CD4-positive, alpha-beta T cell treated with Interleukin-4 for 4 hours (primary cell): ENCODE measurements at places on chromosomes 5 and 9.

GRCh38 chr5:14129123-14129522, 14.0 kb upstream of the TRIO start:
- no peak for DNase-seq

DNA sequence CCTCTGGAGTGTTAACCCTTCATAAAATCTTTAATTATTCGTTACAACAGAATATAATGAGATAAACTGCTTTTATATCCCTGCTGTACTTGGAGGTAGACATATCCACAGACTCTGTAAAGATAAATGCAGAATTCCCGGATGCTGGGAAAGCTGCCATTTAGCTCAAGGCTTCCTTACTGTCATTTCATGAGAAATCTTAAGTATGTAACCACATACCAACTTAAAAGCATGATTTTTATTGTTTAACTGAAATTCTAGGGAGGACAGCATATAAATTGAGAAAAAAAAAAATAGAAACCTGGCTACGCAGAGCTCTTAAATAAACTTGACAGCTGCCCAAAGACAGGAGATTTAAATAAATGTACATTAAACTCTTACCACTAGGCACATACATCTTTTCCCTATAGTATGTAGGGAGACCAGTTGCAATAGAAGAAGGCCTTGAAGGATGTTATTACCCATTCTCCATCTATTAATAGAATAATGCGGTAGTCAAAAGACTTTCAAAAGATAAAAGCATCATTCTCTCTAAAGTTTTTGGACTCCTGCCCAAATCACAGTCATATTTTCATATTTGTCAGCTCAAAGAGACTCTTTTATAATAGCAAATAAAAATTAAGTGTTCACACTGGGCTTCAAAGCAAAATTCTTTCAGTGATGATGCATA, 373.8 kb downstream of the NDUFS4 start:
- no peak for DNase-seq

- DNase-seq = no peak
Observed at GRCh38 chr9:131937451-131937850, 142.2 kb downstream of the MED27 start.

- DNase-seq = no peak
Observed at GRCh38 chr9:4837261-4838188, 44.8 kb downstream of the RCL1 start.

DNA sequence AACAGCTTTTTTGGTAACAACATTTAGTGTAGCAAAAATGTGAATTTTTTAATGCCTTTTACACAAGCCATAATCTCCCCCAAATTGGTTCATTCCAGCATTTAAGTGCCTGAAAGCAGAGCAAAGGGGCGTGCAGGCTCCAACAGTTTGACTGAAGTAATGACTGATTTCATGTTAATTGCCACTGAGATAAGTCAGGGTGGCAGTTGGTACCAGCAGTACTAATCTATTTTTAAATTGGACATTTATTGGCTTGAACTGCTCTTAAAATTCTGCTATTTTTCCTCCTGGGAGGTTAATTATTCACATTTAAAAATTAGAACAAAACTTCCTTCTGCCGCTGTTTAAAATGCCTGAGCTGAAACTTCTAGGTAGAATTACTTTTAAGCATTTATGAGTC, 12.4 kb downstream of the TMEM171 start:
- DNase-seq = no peak

GRCh38 chr5:167339205-167339604, 952.2 kb upstream of the WWC1 start:
- DNase-seq = no peak

DNA sequence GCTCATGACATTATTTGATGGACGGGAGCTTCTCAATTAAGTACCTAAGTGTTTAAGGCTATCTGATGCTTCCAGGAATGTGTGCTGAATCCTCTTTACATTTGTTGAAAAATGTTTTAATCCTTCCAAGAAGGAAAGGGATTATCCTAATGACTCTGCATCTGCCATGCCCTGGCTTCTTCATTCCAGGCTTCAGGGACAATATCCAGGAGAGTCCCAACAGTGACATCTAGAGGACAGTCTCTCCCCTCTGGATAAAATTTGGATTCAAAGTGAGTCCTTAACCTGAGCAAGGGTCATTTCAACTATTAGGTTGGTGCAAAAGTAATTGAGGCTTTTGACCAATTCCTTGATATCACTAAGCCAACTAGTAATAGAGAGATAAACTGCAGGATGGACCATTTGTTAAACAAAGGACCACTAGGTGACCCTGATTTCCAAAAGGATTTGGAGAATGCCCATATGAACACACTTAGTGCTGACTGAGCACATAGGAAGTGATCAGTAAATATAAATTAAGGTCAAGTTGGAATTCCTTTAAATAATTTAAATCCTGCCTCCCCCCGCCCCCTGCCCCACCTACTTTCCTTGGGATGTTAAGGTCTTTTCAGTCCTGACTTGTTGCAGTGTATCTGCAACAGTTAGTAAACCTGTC, 19.1 kb downstream of the TNFSF8 start:
- no peak for DNase-seq

- DNase-seq = no peak
Observed at GRCh38 chr5:43839218-43839617, 236.2 kb downstream of the NNT start.

DNA sequence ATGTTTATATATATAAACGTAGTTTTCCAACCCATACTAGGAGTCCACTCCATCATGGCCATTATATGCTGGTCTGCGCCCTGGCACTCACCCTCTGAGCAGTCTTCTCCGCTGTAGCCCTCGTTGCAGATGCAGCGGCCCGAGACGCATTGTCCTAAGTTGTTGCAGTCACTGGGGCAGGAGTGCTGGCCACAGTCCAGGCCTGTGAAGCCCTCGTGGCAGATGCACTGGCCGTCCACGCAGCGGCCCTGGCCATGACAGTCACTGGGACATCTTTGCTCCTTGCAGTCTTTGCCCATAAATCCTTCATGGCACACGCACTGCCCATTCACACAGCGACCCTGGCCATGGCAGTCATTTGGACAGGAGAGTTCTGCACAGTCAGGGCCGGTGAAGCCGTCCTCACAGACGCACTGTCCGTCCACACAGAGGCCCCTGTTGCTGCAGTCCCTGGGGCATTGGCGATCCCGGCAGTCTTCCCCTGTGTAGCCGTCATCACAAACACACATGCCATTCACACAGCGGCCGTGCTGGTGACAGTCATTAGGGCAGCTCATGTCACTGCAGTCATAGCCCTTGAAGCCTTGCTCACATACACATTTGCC, 32.1 kb downstream of the TNC start:
- DNase-seq = no peak

DNA sequence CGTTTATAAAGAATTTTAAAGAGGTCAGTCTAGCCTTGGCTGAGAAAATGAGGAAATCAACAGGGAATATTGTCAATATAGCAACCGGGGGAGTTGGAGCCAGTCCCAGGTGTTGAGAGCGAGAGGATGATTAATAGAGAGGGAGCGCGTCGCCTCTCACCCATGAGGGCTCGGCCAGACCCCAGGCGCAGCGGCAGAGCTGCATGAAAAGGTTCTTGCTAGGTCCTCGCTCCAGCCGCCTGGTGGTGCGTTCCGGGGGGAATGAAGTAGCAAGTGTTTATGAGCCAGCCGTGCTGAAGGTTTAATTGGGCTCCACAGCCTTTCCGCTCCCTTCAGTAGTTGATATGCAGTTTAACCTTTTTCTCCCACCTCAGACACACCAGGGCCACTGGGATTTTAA, 167.3 kb upstream of the IRX1 start:
- DNase-seq = no peak

DNA sequence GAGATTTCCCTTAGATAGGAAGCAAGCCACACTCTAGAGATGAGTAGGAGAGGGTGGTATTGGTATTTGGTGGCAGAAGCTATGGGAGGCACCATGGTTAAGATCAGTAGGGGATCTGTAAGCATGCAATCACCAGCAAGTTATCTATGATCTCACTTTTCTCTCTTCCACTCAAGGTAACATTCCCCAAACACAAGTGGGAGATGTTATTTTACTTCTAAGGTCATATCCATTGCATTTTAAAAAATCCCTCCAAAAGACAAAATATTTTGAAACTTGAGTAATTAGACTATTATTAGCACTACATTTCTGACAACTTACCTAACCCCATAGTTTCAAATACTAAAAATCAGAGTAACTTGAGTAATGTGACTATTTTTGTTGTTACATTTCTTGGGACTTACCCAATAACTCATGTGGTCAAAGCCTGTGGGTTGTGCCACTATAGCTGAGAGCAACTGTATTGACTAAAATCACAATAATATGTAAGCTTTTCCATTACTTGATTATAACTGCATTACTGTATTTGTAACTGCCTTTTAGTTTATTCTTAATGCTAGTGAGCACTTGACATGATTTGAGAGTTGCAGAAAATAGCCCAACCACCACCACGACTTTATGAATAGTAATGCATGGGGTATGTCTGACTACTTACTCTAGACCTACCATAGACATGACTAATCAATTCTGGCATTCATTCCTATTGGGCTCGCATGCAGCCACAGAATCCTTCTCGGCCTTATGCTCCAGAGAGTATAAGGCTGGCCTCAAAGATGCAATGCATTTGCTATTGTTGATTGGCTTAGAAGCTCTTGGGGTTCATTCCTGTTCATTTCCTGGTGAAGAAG, 264.7 kb downstream of the TRIM32 start:
- DNase-seq = no peak

GRCh38 chr5:78747055-78747454, 98.5 kb upstream of the LHFPL2 start:
- DNase-seq = no peak

DNA sequence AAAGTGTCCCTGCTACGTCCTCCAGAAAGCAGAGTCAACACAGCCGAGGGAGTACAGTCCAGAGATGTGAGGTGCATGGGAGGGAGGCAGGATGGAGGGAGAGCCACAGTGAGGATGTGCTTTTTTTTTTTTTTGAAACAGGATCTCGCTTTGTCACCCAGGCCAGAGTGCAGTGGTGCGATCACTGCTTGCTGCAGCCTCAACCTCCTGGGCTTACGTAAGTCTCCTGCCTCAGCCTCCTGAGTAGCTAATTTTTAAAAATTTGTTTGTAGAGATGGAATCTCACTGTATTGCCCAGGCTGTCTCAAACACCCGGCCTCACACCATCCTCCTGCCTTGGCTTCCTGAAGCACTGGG, 33.2 kb upstream of the ALDH1B1 start:
- no peak for DNase-seq

DNA sequence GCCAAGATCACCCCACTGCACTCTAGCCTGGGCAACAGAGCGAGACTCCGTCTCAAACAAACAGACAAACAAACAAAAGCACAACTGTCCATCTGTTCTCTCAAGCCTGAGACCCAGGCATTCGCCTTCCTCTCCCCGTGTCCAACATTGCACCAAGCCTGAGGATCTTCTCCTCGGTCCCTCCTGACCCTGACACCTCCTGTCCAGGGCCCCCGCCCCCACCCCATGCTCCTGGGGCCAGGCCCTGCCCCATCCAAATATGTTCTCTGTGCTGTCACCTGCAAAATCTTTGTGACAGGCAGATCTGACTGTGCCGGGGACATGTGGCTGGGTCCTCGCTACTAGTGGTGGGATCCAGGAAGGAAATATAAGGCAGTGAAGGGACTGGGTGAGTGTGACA, 33.4 kb upstream of the UNC5A start:
- DNase-seq = no peak

- peak; percentile 86 for DNase-seq
Observed at GRCh38 chr9:92963831-92964606, 16.7 kb downstream of the FGD3 start.

DNA sequence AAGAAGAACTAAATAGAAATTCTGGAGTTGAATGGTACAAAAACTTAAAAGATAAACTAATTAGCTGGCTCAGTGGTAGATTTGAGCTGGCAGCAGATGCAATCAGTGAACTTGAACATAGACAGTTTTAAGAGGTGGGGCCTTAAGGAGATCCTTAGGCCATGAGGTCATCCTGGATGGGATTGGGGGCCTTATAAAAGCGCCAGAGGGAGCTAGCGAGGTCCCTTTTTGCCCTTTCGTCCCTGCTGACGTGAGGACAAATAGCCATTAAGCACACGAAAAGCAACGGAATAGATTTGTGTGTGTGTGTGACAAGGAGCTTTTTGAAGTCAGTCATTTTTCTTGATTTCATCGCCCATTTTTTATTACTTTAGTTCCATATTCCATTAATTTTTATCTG, 83.3 kb downstream of the ZNF354C start:
- no peak for DNase-seq

DNA sequence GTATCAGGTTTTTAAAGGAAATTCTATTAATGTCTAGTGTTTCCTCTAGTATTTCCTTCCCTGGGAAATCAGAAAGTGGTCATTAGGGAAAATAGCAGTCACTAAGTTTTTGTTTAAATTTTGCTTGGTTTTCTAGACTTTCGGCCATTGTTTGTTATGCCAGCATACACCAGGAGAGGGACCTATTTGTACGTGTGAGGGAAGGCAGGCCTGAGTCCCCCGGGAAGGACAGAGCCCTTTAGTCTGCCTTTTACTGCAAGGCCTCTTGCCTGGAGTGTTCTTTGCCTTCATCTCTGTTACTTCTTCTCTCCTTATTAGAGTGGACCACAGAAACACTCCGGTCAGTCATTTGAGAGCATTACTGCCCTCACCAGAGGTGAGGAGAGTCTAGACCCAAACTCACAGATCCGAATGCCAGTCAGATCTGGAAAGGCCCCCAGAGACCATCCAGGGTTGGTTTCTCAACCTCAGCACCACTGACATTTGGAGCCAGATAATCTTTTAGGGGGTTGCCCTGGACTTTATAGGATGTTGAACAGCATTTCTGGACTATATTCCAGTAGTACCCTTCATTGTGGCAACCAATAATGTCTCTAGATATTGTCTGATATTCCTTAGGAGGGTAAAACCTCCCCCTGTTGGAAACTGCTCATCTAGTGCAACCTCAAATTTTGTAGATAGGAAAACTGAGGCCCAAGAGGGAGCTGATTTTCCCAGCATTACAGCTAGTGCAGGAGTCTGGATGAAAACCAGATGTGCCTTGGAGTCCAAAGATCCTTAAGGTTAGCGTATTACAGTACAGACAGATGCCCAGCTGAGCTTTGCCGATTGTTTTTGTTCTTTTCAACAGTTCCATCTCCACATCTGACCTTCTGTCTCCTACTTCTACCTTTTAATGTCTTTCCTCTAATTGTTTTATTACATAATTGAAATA, 93.0 kb upstream of the NIPAL4 start:
- no peak for DNase-seq

DNA sequence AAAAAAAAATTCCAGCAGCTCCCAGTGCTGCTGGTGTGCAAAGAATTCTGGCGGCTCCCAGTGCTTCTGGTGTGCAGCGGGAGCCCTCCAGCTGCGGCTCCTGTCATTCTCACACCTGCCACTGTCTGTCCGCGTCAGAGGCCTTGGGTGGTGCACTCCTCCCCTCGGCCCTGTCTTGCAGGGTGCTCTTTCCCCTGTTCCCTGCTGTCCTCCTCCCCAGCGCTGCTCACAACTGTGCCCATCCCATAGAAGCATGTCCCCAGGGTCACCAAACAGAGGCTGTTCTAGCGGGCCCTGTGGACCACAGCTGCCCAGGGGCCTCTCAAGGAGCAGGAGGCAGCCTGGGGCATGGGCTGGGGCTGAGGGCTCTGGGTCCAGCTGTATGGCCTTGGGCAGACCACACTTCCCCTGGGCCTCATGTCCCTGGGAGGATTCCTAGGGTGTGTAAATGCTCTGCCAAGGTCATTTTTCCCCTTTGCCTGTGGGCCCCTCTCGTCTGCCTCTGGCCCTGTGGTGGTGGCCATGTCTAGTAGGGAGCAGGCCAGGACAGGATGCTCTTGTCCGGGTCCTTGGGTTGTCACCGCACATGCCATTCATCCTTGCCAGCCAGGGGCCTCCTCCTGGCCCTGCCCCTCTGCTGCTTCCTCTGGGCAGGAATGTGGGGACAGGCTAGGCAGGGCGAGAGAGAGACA, 68.2 kb downstream of the PHF2 start:
- no peak for DNase-seq
